ENCODE measurements at places on chromosomes 1 and 21. TPM values are rescaled to one million over a fixed set of nuclear protein-coding genes. Genes with fewer than 3 reads are reported as not detected.

GJA8 gene
- total RNA-seq: not detected

TINAGL1 gene
- total RNA-seq: 719 TPM

FMO5 gene
- total RNA-seq: 3.6 TPM

PLXNA2 gene
- 95.8 TPM for total RNA-seq

GPR25 gene
- total RNA-seq: not detected

CD160 gene
- total RNA-seq: not detected

S100B gene
- total RNA-seq: not detected

SMIM12 gene
- 49.2 TPM for total RNA-seq

HMGCS2 gene
- not detected for total RNA-seq

RNU1-3 gene
- total RNA-seq: under 0.01 TPM

SPATA1 gene
- total RNA-seq: 0.65 TPM

FNBP1L gene
- total RNA-seq: 82.4 TPM

SHISAL2A gene
- not detected for total RNA-seq

CLCA1 gene
- total RNA-seq: not detected

AADACL3 gene
- not detected for total RNA-seq

SLC35F3 gene
- total RNA-seq: under 0.01 TPM

CFHR3 gene
- total RNA-seq: not detected
